Panc1 (cell line): ENCODE measurements at places on chromosomes 13 and 19.

DNA sequence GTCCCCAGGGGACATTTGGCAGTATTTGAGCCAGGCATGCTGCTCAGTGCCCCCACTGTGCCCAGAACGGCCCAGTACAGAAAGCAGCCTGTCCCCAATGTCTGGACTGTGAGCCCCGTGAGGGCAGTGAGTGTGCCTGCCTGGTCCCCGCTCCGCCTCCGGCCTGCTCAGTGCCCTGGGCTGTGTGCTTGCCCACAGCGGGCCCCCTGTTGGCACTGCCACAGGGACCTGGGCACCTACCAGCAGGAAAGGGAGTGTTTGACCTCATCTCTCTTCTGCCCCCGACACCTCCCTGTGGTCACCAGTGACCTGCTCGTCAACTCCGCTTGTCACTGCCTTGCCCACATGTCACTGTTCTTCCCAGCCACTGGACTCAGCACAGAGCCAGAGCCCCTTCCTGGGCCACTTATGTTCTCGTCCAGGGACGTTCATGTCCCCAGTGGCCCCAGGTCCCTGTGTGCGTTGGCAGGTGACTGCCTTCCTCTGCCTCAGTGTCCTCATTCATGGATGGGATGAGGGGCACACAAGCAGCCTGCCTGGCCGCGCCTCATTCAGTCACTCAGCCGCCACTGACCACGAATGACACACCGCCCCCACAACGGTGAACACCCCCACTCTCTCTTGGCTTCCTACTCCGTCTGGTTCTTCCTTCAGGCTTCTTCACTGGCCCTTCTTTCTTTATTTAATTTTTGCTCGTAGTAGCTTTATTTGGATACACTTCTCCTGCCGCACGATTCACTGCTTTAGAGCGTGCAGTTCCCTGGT lies 2.8 kb downstream of the FZR1 start:
- DNase-seq, result no peak

GRCh38 chr13:29920025-29920643 lies 69.7 kb upstream of the UBL3 start:
- DNase-seq, result no peak

- no peak for DNase-seq
Observed at GRCh38 chr13:90108547-90108946, 1238.9 kb upstream of the MIR17HG start.

DNA sequence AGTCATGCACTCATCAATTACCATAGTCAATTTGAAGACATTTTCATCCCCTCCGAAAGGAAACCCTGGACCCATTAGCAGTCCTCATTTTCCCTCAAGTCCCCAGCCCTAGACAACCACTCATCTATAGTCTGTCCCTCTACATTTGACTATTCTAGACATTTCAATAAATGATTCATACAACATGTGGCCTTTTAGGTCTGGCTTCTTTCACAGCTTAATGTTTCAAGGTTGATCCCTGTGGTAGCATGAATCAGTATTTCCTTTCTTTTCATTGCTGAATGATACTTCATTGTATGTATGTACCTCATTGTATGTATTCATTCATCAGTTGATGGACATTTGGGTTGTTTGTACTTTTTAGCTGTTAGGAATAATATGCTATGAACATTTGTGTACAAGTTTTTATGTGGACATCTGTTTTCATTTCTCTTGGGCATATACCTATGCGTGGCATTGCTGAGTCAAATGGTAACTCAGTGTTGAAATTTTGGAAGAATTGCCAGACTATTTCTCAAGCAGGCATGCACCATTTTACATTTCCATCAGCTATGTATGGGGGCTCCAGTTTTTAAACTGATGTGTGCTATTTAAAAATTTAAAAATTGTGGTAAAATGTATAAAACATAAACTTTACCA lies 18.4 kb downstream of the SPATA13 start:
- DNase-seq, result no peak

- no peak for DNase-seq
Observed at GRCh38 chr13:94140511-94140910, 339.0 kb downstream of the DCT start.

GRCh38 chr13:111061358-111062045 lies 53.6 kb upstream of the ARHGEF7 start:
- DNase-seq, result no peak

- no peak for DNase-seq
Observed at GRCh38 chr19:5024282-5024681, 55.4 kb downstream of the KDM4B start.

GRCh38 chr13:108033800-108034707 lies 181.3 kb downstream of the LIG4 start:
- DNase-seq, result no peak

GRCh38 chr19:8610041-8610935 lies at the start of gene ADAMTS10:
ADAMTS10 (minus strand) TSS chr19:8610715; CDS start chr19:8605710, 5,005 bp downstream.
- DNase-seq, result no peak

DNA sequence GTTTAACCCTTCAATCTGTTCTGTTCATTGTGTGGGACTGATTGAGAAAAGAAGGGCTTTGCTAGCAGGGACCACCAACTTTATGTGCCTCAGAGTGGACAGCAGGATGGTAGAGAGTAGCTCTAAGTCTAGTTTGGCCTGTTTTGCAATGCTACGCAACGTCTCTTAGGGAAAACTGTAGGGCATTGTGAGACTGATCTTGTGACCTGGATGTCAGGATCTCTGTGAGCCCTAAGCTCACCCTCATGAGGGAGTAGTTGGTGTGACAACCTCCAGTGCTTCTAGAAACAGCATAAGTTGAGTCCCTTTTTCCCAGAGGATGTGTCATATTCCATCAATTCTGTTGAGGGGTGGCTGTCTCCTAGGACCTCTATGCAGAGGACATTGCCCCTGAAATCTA lies 9.5 kb upstream of the ZNF543 start:
- DNase-seq, result no peak

GRCh38 chr19:5492281-5492634 lies 37.0 kb downstream of the ZNRF4 start:
- no peak for DNase-seq

GRCh38 chr19:44745341-44745831 lies 3.1 kb upstream of the BCL3 start:
- no peak for DNase-seq

- peak; percentile 7 for DNase-seq
Observed at GRCh38 chr13:71879129-71879535, 12.1 kb upstream of the DACH1 start.
